LNCaP clone FGC (cell line): ENCODE measurements at places on chromosomes 12 and 14.
A peak's percentile ranks its signal among the peaks of the same experiment; 100 is the strongest.

- no peak for DNase-seq
Observed at GRCh38 chr12:124334266-124334665, 39.4 kb downstream of the RFLNA start.

GRCh38 chr14:42011221-42011620 is 404.5 kb downstream of the LRFN5 start:
- DNase-seq = no peak

- no peak for DNase-seq
Observed at GRCh38 chr12:41402801-41403200, 214.7 kb downstream of the PDZRN4 start.

GRCh38 chr12:68310370-68310769 is 21.8 kb downstream of the MDM1 start:
- no peak for DNase-seq

GRCh38 chr12:131321988-131322387 is 368.3 kb downstream of the ADGRD1 start:
- DNase-seq = no peak

DNA sequence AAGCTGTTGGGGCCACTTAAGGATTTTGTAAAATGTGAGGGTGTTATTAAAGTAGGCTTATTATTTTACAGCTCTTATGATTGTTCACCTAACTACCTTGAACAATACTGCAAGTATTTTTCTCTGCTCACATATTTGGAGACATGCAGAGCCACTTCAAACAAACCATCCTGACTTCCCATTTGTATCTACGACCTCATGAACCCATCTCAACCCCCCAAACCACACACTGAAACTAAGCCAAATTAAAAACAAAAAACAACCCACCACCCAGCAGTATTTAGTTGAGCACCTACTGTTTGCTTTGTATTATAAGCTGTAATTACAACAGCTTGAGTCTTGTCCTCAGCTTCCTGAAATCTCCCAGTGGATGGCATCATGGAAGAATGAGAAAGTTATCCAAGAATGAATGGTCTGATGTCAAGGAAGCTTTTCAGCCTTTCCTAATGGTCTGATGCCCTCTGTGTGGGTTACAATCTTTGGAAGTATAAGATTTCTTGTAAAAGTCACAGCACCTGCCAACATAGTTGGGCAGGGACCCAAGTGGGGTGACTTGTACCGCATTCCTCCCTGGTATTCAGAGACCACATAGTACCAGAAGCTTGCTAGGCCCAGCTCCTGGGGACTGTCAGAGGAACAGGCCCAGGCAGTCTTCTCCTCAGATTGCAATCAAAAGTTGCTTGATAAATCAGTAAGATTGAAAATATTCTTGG is 416.6 kb downstream of the ZFP36L1 start:
- DNase-seq = no peak

GRCh38 chr14:85934123-85934885 is 404.4 kb downstream of the FLRT2 start:
- DNase-seq = peak; percentile 19

DNA sequence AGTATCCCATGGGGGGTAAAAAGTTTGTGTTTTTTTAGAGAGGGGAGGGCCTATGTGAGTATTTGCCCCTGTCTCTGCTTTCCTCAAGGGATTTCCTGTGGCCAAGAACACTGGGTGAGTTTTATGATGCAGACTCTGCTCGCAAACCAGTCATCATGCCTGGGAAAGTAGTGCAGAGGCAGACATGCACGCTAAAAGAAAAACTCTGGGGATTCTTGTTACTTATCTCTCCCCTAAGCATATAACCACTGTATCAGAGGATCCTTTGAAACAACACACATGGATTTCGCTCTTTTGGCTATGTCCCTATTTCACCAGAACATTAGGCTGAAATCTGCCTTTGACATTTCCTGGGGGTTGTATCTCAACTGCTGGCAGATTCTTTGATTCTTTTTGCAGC is 1845.8 kb upstream of the SEL1L start:
- DNase-seq = no peak

- DNase-seq = no peak
Observed at GRCh38 chr14:94049625-94050023, 23.5 kb downstream of the OTUB2 start.

GRCh38 chr14:99235582-99236320 is 36.2 kb downstream of the BCL11B start:
- no peak for DNase-seq

DNA sequence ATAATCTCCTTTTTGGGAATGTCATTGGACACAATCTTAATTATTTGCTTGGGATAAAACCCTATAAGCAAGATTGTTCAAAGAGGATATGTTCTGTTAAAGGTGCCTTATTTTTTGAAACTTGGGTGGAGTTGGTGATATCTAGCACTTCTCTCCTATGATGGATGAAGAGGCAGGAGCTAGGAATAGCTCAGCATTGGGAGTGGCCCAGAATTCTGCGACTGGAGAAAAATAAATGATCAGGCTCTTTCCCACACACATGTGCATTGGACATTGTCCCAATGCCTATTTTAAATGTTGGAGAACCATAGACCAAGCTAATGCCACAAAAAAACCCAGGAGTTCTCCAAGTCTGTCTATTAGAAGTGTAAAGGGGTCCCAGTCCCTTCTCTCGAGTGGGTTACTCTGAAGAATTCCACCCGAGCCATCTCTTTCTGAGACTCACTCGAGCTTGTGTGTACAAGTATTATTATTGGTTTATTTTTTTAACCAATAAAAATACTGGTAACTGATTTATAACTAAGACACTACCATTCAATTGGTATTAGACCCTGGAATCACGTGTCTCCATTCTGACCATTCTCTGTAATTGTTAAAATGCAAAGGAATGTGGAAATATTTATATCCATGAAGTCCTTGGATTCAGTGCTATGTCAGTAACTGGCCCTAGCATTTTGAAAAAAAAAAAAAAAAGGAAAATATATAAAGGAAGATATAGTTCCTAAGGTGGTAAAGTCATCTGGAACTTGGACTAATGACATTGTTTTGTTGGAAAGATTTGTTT is 437.5 kb upstream of the TMEM132C start:
- no peak for DNase-seq

GRCh38 chr14:64701660-64702059 is 2.6 kb upstream of the PLEKHG3 start:
- DNase-seq = no peak

DNA sequence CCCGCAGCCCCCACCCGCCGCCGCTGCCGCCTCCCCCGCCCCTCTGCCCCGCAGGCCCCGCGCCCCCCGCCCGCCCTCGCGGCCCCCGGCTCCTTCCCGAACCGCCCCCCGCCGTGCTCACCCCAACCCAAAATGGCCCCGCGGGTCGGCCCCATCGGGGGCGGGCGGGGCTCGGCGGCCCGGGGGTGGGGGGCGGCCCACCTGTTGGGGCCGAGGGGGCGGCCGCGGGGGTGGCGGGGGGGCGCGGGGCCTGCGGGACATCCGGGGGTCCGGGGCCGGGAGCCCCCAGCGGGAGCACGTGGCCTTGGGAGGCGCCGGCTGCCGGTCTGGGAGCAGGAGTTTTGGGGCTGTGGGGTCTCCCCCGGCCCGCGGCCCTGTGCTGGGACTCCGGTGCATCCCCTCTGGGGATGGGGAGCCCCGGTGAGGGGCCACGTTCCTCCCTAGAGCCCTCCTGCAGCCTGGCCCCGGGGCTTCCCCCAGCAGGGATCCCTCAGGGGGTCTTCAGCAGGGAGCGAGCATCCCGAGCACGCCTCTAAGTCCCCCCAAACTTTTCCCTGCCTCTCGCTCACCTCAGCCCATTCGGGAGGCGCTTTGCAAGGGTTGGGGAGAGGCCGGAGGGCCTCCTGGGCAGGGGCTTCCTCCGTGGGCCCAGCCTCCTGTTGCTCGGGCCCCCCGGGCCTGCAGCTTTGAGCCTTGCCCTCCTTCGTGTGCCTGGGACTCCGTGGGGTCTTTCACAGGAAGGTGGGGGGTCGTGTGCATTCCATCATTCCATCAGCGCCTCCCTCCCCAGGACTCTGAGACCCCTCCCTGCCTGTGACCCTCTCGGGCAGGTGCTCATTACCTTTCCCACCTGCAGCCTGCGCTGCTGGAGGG is 710 bp downstream of the MTA1 start:
- DNase-seq = no peak

GRCh38 chr14:25007832-25008231 is 42.1 kb downstream of the STXBP6 start:
- no peak for DNase-seq

- no peak for DNase-seq
Observed at GRCh38 chr14:90407230-90407629, 10.4 kb downstream of the CALM1 start.

GRCh38 chr12:116421785-116422538 is 137.2 kb upstream of the MAP1LC3B2 start:
- DNase-seq = no peak

DNA sequence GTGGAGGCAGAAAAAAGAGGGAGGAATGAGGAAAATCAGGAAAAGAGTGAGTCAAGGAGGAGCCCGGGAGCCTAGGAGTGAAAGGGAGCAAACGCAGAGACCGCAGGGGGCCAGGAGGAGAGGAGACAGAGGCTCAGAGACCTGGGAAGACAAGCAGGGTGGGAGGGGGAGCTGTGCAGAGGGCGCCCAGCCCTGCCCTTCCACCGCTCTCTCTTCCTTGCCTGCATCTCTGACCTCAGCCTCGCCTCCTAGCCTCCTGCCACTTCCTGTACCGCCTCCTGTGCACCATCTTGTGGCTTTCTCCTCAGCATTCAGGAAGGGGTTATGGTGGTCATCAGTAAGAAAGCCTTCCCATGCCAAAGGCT is 1.3 kb downstream of the CLSTN3 start:
- DNase-seq = no peak

DNA sequence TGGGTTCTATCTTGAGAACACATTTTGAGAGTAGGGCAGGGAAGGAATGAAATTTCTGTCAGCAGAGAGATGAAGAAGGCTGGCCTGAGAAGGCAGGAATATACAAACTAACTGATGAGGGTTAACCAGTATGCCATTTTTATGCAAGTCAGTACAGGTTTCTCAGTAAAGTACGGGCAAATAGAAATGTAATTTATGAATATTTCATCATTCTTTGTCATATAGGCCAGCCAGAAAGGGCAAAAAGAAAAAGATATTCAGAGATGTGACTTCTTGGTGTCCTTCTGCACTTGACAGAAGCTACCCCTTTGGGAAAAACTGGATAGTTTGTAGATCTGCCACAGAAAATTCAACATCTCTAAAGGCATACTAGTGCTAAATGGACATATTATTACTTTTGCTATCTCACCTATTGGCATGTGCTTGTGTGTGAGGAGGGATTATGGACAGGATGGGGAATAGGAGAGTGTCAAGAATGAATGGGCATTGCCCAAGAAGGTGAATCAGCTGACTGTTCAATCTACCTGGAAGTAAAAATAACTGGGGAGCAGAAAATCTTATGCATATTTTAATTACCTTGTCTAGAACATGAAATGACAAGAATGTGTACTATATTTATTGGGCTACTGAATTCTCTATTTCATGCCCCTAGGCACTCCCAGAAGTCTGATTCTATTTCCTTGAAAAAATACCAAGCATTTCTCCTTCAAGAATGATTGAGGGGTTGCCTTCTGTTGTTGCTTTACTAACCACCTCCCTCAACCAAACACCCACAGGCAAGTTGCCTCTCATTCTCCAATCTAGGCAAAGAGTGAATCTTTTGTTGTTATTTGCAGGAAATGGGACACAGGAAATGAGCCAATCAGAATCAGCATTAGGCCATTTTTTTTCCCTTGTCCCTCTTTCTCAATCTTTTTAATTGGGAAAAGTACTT is 175.1 kb upstream of the SLC38A2 start:
- DNase-seq = no peak

GRCh38 chr12:117342682-117343081 is 18.7 kb downstream of the NOS1 start:
- no peak for DNase-seq

DNA sequence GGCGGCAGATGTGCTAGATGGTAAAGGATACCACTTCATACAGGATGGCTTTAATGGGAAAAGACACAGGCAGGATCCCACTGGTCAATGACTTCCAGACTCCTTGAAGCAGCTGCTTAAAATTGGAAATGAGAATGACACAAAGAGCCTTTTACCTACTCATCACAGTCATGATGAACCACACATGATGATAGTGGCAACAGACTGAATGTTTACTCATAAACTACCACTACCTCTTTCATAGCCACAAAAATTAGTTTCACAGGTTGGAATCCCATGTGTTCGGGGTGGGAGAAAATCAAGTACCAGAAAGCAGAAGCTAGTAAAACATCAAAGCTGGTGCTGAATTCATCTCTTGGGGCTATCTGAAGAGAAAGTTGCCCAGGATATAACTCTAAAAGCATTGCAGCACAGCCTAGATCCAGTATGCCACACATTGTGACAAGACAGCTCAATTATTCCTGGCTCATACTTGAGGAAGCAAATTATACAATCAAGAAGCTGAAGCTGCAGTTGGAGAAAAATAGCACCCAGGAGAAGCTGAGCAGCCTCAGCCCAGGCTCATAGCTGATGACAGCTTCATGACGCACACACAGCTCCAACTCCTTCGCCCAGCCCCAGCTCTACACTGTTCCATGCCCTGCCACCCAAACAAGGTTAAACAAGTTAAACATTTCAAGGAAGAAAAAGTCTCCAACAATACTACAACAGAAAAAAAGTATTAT is 29.0 kb upstream of the C12orf50 start:
- DNase-seq = no peak

DNA sequence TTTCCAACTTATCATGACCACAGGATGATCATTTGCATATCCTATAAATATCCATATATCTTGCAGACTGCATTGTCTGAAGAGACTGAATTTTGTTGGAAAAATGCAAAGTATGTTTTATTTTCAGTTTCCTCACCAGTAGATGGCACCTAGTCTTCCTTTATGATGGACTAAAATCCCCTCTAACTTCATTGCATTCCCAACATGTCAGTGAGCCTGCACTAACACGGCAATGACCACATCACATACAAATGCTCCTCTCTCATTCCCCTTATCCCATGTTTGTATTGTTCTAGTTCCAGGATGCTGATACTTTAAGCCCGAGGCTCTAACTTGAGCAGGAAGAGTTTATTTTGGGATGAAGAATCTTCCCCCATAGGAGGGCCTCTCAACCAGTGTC is 24.7 kb upstream of the MYBPC1 start:
- DNase-seq = peak; percentile 25

- no peak for DNase-seq
Observed at GRCh38 chr12:47757840-47758583, 668 bp downstream of the RAPGEF3 start.

DNA sequence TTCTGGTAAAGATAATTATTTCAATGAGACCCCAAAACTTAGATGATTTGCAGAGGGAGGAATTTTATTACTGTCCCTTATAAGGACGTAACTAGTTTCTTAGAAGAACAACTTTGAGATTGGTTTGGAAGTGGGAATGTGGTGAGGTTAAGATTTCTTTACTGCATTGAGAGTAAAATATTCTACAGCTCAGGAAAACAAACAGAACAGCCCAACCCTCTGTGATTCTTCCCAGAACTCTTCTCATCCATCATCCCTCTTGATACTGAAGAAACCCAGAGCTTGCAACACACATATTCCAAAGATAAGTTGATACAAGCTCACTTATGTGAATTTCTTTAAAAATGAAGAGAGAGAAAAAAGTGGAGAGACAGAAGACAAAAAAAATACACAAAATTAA is 234.2 kb downstream of the CRADD start:
- DNase-seq = no peak

DNA sequence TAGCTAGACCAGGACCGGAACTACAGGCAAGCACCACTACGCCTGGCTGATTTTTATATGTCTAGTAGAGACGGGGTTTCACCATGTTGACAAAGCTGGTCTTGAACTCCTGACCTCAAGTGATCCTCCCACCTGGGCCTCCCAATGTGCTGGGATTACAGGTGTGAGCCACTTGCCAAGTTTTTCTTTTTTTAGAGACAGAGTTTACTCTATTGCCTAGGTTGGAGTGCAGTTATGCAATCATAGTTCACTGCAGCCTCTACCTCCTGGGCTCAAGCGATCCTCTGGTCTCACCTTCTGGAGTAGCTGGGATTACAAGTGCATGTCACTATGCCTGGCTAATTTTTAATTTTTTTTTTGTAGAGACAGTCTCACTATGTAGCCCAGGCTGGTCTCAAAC is 201.5 kb upstream of the TBX3 start:
- DNase-seq = no peak
